ENCODE measurements at places on chromosomes 13 and 19.

DNA sequence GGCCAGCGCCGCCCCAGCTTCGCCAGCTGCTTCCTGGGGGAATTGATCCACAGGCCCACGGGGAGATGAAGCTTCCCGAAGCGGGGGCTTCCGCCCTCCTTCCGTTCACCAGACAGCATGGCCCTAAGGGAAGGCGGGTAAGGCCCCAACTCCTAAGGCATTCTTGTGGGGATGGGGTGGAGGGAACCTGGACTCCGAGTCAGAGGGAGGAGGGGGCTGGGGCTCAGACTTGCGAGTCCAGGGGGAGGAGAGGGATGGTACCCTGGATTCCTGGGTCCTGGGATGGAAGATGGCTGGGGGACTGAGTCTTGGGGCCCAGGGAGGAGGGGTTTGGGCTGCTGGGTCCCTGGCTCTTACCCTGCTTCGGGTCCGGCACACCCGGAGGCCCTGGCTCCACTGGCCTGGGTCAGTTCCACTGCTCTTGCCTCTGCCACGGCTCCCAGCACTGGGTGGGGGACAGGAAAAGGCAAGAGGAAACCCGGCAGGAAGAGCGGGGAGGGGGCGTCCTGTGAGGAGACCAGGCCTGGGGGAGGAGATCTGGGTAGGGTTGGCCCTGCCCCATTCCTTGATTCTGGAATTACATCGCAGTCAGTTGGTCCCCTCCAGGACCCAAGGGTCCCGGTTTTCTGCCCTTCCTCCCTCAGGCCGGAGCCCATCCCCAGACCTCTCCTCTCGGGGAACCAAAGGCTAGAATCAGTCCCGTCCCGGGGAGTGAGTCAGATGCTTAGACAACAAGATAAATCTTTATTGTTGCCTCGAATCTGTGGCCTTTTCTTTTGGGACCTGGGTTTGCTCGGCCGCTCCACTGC, at the start of gene RASIP1:
TSS of gene RASIP1 (minus strand) at position 447 of the 809 bp plus-strand sequence. CDS start at position 119, 328 bp downstream.
- DNase-seq = no peak

DNA sequence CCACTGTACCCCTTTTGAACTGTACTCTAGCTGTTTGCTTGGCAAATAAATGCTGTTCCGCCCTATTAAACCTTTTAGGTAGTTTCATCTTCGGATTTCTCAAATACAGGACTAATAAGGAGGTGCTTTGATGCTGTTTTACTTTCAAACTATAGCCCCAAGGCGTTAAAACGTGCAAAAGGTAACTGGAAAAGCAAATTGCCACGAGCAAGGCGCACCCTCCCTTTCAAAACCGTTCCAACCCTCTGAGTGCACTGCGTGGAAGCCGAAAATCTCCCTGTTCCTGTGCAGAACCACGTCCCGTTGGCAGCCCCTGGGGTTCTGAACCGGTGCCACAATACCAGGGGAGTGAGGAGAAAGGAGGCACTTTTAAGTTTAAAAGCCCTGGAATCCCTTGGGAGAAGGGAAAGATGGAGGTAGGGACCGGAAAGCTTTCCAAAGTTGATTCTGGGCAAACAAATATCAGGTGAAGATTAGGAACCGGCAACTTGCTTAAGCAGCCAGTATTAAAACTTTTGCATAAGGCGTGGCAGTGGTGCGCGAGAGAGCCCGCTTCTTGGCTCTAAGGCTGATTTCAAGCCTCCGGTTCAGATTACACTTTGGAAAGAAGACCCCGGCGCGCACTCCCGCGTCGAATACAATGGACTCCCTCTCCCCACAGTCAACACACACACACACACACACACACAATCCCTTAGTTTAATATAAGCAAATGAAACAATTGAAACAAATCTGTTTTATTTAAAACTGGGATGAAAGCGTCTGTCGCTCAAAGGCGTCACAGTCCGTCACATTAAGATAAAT, 9.5 kb downstream of the POU4F1 start:
- DNase-seq = no peak

- no peak for DNase-seq
Observed at GRCh38 chr19:13640611-13641010, 123.7 kb upstream of the MRI1 start.

- DNase-seq = no peak
Observed at GRCh38 chr19:20276011-20276731, 109.2 kb downstream of the ZNF486 start.

- DNase-seq = no peak
Observed at GRCh38 chr19:42480335-42481095, 37.8 kb upstream of the CXCL17 start.

GRCh38 chr19:30909216-30909615, 440.0 kb downstream of the TSHZ3 start:
- DNase-seq = no peak

GRCh38 chr13:50599927-50600326, 243.6 kb downstream of the DLEU7 start:
- DNase-seq = no peak

DNA sequence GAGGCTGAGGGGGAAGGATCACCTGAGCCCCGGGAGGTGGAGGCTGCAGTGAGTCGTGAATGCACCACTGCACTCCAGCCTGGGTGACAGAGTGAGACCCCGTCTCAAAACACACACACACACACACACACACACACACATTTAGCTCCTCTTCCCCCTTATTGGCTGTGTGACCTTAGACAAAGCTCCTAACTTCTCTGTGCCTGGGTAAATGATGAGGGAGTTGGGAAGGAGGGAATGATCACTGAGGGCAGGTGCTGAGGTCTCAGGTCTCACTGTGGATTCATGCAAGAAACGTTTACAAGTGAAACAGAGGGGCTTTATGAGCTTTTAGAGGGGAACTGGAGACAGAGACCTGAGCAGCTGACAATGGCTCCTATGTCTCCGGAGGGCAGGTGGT, 16.9 kb upstream of the BCL3 start:
- DNase-seq = no peak

DNA sequence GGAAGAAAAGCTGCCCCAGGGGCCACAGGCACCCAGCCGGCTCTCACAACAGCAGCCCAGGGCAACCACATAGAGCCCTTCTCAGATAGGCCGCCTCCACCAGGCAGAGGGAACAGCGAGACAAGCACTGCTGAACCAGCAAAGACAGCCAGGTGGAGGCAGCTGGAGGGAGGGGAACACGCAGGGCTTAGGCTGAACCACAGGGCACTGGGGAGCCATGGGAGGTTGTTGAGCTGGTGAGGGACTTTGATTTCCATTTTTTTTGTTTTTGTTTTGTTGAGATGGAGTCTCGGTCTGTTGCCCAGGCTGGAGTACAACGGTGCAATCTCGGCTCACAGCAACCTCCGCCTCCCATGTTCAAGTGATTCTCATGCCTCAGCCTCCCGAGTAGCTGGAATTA, 3.5 kb downstream of the GAMT start:
- DNase-seq = no peak

- no peak for DNase-seq
Observed at GRCh38 chr13:50677258-50677657, 166.2 kb downstream of the DLEU7 start.

- DNase-seq = no peak
Observed at GRCh38 chr13:37257051-37257450, 151.6 kb upstream of the CSNK1A1L start.

GRCh38 chr13:68047889-68048288, 817.8 kb upstream of the PCDH9 start:
- DNase-seq = no peak

- DNase-seq = no peak
Observed at GRCh38 chr13:49302817-49303216, 55.1 kb downstream of the CDADC1 start.

DNA sequence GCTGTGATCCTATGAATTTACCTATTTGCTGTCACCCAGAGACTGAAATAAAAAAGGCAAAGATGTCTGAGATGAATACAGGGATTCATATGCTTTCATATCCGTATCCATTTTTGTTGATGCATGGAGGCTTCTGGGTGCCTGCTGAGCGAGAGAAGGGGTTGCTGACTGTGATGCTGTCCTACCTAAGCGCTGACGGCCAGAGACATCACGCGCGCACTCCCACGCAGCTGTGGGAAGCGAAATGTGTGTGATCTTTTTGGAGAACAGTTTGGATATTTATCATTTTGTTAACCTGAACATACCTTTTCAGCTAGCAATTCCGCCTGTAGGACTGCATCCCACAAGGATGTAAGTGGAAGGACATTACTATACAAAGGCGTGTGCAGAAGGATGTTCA, 23.9 kb downstream of the TSHZ3 start:
- no peak for DNase-seq

DNA sequence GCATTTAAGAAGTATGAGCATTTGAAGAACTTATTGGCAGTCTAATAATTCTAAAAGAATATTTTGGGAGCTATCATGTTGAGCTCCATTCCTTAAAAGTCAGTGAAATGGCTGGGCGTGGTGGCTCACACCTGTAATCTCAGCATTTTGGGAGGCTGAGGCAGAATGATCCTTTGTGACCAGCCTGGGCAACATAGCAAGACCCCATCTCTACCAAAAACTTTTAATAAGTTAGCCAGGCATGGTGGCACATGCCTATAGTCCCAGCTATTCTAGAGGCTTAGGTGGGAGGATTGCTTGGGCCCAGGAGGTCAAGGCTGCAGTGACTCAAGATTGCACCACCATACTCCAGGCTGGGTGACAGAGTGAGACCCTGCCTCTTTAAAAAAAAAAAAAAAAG, 8.0 kb downstream of the COG6 start:
- no peak for DNase-seq

- DNase-seq = no peak
Observed at GRCh38 chr13:86554066-86554465, 754.8 kb upstream of the SLITRK6 start.

GRCh38 chr13:20519875-20520274, 5.8 kb downstream of the CRYL1 start:
- DNase-seq = no peak

DNA sequence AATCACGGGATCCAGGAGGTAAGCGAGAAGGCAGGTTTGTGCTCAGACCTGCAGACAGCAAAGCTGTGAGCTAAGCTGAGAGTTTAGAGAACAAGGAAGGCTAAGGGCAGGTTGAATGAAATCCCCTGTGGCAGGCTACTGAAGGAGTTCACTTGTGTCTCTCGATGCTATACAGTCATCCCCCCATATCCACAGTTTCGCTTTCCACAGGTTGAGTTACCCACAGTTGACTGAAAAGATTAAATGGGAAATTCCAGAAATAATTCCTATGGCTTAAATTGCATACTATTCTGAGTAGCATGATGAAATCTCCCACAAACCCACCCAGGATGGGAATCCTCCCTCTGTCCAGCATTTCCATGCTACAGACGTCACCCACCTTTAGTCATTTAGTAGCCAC, 49.6 kb downstream of the ABCC4 start:
- no peak for DNase-seq

- no peak for DNase-seq
Observed at GRCh38 chr13:109370496-109370895, 415.9 kb downstream of the IRS2 start.

DNA sequence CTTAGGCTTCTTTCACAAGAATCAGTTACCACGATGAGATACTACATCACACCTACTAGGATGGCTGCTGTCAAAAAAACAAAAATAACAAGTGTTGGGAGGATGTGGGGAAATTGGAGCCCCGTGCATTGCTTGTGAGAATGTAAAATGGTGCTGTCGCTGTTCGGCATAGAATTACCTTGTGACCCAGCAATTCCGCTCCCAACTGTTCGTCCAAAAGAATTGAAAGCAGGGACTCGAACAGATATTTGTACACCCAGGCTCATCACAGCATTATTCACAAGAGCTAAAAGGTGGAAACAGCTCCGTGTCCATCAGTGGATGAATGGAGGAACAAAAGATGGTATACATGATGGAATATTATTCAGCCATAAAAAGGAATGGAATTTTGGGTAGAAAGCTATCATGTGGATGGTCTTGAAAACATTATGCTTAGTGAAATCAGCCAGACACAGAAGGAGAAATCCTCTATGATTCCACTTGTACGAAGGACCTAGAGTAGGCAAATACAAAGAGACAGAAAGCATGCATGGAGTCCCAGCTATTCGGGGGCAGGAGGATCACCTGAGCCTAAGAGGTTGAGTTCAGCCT, 23.4 kb downstream of the PAK4 start:
- no peak for DNase-seq

GRCh38 chr19:5107432-5108122, 138.7 kb downstream of the KDM4B start:
- no peak for DNase-seq

DNA sequence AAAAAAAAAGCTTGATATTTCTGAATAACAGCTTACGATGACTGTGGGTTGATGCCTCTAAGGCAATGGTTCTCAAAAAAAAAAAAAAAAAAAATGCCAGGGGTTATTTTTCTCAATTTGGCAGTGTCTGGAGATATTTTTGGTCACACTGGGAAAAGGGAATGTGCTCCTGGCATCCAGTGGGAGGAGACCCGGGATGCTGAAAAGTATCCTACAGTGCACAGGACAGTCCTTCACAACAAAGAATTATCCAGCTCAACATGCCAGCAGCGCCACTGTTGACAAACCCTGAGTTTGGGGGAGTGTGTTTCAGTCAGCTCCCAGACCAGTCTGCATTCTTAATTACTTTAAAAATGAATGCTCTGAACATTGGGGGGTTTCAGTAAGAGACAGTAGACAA, 54.5 kb downstream of the FLT3 start:
- no peak for DNase-seq

GRCh38 chr13:98544104-98544710, 32.7 kb downstream of the STK24 start:
- no peak for DNase-seq

GRCh38 chr13:33014291-33014690, 1.9 kb upstream of the KL start:
- DNase-seq = no peak

Measured in AG04449 (cell line).